ENCODE measurements at places on chromosomes 1 and 21.

GRCh38 chr21:15837645-15838044 is 107.9 kb downstream of the USP25 start:
- no peak for DNase-seq

- DNase-seq = no peak
Observed at GRCh38 chr1:116671072-116671760, 3.7 kb upstream of the IGSF3 start.

DNA sequence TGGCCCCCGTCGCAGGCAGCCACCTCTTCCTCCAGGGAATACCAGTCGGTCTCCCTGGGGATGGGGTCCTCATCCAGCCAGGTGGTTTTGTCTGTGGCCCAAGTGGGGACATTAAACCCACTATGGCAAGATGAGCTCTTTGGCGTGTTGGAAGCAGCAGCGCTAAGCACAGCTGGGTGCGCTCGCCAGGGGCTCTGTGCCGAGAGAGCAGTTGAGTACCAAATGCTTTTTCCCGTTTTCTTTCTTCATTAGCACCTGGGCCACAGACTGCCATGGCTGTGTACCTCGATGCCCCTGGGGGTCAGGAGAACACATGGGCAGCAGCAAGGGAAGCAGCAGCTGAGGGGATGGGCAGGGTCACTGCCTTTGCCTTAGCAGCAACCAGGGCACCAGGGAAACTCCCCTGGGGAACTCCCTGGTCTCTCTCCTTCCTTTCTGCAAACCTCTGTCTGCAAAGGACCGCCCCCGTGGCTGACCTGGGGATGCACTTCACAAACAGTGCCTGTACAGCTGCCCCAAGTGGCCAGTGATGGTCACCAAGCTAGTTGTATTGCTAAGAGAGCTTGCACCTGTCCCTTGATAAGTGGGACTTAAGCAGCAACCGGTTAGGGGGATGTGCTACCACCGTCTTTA is 31.1 kb downstream of the EDARADD start:
- DNase-seq = no peak

GRCh38 chr21:32604464-32604863 is 7.7 kb downstream of the CFAP298 start:
- peak; percentile 68 for DNase-seq

- no peak for DNase-seq
Observed at GRCh38 chr1:14970799-14971141, 182.8 kb upstream of the TMEM51 start.

DNA sequence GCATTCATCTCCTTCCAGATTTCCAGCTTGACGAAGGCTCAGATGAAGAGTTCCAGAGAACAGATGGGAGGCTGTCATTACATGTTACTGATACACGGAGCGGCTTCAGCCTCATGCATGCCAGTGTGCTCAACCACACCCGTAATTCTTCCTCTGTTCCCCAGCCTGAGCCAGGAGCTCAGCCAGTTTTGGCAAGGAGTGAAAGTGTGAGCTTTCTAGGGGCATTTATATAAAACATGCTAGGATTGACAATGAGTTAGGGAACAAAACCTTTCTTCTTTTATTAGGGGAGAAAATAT is 290.4 kb upstream of the PLXNA2 start:
- DNase-seq = peak; percentile 72

GRCh38 chr1:217944550-217944949 is 313.4 kb downstream of the SPATA17 start:
- no peak for DNase-seq

DNA sequence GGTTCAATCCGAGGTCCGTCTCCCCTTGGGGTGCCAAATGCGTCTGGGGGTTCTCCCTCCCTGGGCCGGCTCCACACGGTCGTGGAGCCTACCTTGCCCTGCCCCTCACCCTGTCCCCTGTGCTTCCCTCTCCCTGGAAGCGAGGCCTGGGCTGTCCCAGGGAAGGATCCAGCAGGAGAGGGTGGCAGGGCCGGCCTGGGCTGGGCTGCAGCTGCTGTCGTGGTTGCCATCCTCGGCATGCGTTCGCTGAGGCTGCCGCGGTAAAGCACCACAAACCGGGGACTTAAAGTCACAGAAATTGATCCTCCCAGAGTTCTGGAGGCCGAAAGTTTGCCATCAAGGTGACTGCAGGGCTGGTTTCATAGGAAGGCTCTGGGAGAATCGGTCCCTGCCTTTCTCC is 123.0 kb upstream of the TMPRSS2 start:
- DNase-seq = no peak

DNA sequence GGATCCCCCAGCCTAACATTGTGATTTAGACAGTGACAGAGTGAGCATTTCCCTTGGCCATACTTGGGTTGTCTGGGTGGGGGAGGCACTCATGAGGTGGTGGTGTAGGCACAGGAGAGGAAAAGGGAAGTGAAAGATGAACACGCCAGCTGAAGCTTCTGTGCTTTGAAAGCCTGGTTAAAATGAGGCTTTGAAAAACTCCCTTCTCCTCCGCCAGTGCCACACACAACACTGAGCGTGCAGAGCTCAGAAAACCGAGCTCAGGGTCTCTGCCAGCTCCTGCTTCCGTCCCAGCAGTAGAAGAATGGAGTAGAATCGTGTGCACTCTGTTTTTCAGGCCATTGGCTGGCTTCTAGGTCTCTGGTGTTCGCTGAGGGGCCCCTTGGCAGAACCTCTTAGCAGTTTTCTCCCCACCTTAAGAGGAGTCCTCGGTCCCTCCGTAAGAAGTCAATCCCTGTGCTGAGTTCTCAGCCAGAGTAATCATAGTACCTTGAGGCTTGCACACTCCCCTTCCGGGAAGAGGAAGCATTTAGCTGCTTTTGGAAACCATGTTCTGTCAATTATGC is 12.9 kb downstream of the PLEKHM2 start:
- no peak for DNase-seq
